ENCODE measurements at places on chromosomes 7 and 10. TPM values are rescaled to one million over a fixed set of nuclear protein-coding genes. Genes with fewer than 3 reads are reported as not detected.

DNA sequence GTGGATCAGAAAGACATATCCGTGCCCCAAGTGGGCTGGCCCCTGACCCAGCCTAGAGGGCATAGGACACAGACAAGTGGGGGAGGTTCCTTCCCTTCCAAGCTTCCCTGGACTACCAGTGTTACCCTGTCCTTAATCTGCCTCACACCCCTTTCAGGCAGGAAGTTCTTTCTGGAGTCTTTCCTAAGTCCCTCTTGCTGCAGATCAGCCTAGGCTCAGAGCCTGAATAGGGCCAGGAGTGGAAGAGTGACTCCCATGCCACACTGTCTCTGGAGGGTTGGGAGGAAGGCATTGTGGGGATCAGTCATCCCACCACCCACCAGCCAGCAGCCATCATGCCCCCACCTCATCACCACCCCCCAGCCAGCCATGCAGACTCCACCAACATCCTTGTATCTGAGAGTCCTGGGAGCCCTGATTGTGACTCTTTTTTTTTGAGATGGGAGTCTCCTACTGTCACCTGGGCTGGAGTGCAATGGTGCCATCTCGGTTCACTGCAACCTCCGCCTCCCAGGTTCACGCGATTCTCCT, 22.6 kb downstream of the POLL start:
- no peak for DNase-seq

DNA sequence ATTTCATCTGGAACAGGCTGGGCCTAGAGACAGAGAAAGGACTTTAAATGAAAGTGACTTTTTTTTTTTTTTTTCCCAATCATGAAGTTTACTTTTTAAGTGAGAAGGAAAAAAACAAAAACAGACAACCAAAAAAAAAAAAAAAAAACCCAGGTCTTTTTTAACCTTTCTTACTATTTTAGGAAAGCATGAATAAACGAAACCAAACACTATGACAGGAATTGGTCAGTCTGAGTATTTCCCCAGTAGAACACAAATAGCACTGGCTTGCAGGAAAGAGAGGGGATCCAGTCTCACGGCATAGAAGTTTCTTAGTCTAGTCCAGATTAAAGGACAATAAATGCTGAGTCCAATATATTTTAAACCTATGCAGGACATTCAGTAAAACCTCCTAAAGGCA, 180.5 kb upstream of the CCDC6 start:
- DNase-seq, result no peak

- DNase-seq, result peak; percentile 67
These were observed 412.2 kb upstream of the ZMIZ1 start for GRCh38 chr10:78656417-78657162.

DNA sequence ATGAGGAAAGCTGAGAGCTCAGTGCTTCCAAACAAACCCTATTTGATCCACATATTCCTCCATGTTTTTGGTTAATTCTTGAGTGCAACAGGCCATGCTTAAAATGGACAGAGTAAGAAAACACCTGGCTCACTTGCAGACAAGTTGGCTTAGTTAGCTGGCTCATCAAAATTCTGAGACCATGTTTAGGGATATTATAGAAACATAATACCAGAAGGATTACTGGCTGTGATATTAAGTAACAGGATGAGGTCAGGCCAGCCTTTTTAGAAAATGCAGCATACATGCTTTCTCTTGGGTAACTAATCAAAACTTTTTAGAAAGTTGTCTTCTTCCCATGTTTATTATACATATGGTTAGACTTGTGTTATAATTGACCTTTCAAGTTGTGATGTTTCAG, 867.2 kb upstream of the LRRTM3 start:
- DNase-seq, result no peak

- DNase-seq, result no peak
These were observed 731.5 kb upstream of the C7orf33 start for GRCh38 chr7:147859033-147859432.

GRCh38 chr7:31991846-31992245, 78.4 kb downstream of the PDE1C start:
- DNase-seq, result no peak

- no peak for DNase-seq
These were observed 69.9 kb downstream of the GATA3 start for GRCh38 chr10:8124436-8124835.

Gene FAM180A
- not detected for total RNA-seq

Gene PTF1A
- 50.7 TPM for total RNA-seq
